Adrenal gland (tissue), 19 donors: ENCODE measurements at places on chromosomes 11 and 22. TPM values are rescaled to one million over a fixed set of nuclear protein-coding genes. Genes with fewer than 3 reads are reported as not detected.

Gene SCN3B
- 1.7 TPM for total RNA-seq

GRCh38 chr11:114079511-114080065 is 20.1 kb downstream of the ZBTB16 start:
- DNase-seq: no peak

DNA sequence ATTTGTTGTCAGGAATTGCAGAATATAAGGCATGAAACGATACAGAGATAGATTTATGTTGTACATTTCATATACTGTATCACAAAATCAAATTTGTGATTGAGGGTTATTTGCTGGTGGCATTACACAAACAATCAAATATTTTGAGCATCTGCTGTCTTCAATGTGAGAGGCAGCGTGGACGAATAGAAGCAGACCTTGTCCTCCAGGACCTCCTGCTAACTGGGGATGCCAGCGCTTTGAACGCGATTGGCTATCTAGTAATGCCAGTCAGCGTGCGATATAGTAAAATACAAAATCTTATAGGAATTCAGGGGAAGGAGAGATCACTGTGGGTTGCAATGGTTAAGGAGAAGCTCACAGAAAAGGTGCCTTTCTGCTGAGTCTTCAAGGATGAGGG is 631 bp upstream of the SNX19 start:
- DNase-seq: no peak

DNA sequence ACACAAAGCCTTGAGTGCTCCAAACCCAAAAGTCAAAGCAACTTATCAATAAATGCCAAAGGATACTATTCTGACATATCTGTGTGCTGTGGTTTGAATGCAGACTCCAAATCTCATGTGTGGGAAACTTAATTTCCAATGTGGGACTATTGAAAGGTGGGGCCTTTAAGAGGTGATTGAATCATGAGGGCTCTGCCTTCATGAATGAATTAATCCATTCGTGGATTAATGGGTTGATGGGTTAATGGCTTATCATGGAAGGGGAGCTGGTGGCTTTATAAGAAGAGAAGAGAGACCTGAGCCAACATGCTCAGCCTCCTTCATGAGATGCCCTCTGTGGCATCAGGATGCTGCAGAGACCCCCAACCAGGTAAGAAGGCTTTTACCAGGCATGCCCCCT is 16.8 kb upstream of the ZNF280A start:
- DNase-seq: no peak

GRCh38 chr11:75269367-75269660 is 28.7 kb downstream of the TPBGL start:
- DNase-seq: no peak

DNA sequence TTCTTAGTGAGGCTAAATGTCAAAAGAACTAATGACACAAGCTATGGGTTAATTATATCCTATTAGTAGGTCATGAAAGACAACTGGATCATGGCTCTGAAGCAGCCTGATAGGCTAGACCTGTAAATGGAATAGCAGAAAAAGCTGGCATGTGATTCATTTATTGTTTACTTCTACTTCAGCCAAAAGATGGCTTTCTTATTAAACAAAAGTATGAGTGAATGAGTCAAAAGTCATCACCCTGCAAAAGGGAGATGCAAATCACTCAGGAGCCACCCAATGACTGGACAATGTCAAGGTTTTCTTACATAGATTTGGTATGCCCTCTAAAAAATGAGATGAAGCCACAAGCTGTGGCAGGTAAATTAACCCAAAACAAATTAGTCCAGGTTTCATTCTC is 138.0 kb downstream of the TRPC6 start:
- no peak for DNase-seq

- no peak for DNase-seq
Measured at GRCh38 chr11:5137014-5137413, 1.1 kb downstream of the OR52A5 start.

DNA sequence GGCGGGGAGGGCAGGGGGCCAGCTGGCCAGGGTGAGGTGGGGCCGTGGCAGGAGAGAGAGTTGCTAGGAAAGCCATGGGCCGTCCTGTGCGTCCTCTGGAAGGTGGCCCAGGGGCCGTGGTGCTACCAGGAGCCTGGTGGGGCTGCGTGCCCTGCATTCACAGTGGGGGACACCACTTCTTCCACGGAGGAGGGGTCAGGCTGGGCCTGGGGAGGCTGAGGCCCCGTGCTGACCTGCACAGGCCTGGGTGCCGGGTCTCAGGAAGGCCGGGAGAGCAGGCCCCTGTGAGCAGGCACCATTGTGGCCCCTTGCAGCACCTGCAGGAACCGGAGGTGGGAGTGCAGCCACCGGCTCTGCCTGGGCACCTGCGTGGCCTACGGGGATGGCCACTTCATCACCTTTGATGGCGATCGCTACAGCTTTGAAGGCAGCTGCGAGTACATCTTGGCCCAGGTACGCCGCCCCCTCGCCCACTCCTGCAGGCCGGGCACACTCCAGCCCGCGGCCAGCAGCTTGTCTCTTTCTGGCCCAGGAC is 12.0 kb downstream of the MUC5B start:
- no peak for DNase-seq
